Midbrain (tissue), 1 donor: ENCODE measurements at places on chromosomes 12 and 14.

DNA sequence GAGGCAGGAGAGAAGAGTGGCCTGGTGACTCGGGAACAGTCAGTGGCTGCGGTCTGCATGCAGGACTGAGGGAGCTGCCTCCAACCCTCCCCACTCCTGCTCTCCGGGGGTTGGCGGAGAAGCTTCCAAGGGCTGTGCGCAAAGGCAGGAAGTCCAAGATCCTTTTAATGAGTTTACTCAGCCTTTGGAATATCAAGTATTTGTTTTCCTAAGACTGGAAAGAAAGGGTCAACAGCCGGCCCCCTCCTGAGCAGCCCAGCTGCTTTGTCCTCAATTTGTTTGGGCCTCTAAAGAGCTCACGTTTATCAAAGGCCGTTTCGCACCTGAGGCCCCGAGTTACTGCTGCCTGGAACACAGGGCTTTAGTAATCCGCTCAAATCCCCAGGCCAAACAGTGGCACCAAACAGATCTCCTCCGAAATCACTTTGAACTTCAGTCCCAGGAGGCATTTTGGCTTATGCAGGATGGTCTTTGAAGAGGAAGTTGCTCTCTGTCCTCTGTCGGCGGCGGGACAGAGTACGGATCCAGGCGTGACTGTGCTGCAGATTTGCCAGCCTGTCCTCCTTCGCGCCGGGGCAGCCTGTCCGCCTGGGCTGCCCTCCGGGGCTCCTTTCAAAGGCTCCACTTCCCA, 117.2 kb upstream of the FZD10 start:
- DNase-seq: no peak

DNA sequence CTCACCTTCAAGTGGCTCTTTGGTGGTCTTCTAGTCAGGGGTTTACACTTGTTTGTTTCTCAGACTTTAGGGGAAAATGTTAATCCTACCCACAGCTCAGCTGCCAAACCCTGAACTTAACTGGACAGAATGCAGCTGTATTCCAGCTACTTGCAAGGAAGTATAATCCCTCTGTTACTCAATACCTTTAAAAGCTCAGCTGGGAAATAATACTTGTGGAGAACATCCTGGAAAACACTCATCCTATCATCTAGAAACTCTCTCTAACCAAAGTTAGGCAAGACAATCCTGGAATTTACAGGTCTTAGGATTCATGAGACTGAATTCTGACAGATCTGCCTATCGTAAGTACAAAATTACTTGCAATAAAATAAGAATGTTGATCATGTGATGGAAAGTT, 404.1 kb downstream of the ADAMTS20 start:
- DNase-seq: no peak

GRCh38 chr12:110245369-110245772, 35.7 kb upstream of the ATP2A2 start:
- DNase-seq: no peak

DNA sequence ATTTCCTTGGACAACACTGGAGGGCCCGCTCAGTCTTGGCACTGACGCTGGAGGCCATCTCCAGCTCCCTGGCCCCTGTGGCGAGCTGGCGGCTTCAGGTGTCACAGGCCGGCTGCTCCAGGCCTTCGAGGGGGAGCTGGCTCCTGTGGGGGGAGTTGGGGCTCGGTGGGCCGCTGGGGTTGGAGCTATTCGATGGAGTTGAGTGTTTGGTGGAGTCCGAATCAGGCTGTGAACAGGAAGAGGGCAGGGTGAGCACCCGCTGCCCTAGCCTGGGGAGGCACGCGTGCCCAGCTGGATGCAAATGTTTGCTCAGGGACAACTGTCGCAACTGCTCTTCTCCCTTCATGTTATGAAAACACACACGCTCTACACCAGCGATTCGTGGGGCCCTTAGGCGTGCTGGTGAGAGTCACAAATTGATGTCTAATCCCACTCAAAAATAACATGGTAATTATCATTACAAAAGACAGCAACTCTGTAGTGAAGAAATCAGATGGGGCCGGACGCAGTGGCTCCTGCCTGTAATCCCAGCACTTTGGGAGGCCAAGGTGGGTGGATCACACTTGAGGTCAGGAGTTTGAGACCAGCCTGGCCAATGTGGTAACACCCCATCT, 11.3 kb downstream of the AMN start:
- no peak for DNase-seq

DNA sequence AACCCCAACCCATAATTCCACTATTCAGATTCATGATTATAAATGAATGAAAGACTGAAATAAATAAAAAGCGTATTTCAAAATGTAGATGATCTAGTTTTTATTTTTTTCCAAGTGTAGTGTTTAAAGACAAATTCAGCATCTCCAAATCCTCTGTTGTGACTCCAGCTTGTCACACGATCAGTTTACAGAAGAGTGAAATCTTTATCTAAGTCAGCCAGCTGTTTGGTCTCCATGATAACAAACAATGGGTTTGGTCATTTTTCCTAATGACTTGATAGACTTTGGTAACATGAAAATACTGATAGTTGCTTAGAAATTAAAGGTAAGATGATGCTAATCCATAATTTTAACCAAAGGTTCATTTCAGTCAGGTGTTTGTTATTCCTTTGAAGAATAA, 114.5 kb upstream of the RASSF8 start:
- DNase-seq: no peak

GRCh38 chr12:98416845-98417244, 98.5 kb upstream of the TMPO start:
- DNase-seq: no peak

DNA sequence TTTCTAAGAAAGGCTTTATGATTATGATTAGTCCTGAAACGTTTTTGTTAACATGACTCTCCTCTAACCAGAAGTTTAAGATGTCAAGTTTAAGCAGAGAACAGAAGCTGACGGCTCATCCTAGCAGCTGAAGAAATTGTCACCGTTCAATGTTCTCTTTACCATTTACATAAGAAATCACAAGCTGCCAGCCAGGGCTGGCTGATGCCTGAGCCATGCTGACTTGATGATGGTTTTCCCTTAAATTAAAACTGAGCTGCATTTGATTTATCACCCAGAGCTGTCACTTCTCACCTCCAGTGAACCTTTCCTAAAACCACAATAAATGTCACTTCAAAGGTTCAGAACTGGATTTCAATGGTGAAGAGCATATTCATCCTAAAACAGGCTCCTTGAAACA, 153.6 kb downstream of the KTN1 start:
- no peak for DNase-seq

DNA sequence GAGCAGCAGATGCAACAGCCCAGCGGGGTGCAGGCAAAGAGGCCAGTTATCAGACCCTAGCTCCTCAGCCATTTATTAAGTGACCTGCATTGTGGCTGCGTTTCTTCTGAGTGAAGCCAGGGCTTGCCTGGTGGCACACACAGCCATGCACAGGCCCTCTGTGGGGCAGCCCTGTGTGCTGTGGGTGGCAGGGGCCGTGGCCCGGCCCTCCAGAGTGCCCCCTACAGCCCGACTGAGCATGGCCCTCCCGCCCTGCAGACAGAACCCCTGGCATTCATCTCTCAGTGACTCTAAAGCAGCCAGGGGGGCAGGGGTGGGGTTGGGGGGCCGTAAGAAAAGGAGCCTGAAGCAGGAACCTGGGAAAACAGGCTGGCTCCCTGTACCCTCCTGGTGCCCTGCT, 226.0 kb upstream of the PWP1 start:
- DNase-seq: no peak

DNA sequence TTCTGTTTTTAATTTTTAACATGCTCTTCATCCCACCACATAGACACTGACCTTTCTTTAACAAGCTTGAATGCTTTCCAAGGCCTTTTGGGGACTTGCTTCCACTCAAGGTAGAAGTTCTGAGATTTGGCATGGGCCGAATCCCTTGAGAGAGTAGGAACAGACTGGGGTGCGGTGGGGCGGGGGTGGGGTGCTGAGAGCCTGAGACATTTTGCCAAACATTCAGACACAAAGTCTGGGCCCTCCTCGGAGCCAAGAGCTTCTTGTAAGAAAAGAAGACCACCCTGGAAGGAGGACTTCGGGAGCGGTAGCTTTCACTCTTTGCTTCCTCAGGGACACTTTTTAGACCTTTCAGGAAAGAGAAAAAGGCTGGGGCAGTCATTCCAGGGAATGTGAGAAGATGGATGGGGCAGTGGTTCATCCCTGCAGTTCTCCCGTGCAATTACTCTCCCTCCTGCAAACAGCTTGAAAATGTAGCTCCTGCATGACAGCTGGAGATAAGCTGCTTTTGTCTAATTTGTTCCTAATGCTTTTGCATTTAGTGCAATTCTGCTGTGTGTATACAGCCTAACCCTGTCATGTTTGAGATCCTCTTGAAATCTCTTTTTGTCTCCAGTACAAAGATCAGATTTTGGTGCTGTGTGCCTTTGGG, 16.3 kb upstream of the MYO1H start:
- no peak for DNase-seq

DNA sequence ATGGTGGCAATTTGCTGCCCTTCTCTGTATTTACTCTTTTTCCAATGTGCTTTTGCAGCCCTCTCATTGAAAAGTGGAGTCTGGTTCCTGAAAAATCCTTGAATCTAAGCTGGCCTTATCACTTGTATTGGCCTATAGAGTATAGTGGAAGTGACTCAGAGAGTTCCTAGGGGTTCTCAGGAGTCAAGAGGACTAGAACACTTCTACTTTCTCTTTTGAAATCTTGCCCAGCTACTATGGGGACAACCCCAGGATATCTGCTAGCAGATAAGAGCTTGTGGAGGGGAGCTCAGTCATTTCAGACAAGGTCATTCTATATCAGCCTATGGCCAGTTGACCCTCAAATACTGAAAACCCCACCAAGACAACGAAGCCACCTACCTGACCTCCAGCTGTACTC, 26.7 kb upstream of the WSCD2 start:
- DNase-seq: no peak

DNA sequence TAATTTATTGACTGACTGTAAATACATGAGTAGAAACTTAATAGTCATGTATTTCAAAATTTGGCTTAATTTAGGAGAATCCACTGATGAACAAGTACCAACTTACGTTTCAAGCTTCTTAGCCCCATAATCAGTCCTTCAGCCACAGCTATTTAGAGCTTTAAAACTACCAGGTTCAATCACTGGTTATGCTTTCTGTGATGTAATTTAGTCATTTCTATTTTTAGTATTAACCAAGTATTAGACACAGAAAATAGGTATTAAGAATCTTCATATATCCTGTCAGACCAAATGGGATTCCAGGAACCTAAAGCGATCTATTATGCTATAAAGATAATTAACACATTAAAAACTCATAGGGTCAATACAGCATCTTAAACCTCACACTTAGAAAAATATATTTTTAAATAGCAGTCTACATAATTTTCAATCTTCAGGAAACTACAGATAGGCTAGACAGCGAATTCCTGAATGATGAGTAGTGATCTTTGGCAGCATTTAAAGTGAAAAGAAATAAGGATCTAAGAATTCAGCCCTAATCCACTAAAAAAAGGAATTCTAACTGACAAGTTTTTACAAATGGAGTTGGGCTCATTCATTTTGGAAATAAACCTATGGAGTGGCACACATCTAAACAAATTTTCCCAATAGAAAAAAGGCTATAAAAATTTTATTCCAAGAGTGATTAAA, 51.5 kb downstream of the ZC3H14 start:
- DNase-seq: no peak

GRCh38 chr12:49296034-49296835, 1.3 kb downstream of the PRPH start:
- no peak for DNase-seq

DNA sequence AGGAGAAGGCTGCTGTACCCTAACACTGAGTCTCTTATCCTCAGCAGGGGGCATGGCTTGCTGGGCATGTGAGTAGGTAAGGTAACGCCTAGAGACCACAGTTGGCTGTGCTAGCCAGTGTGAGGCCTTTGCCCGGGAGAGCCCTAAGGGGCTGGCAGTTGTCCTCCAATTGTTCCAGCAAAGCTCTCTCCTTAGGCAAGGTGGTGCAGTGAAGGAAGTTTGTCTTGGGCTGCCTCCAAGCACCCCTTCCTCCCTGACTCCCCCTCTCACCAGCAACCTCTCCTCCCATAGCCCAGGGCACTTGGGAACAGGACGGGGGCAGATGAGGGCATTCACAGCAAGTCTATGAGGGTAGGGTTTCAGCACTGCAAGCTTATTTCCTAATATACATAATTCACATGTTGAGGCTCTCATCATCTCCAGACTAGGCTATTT, 23.0 kb downstream of the LACRT start:
- no peak for DNase-seq

DNA sequence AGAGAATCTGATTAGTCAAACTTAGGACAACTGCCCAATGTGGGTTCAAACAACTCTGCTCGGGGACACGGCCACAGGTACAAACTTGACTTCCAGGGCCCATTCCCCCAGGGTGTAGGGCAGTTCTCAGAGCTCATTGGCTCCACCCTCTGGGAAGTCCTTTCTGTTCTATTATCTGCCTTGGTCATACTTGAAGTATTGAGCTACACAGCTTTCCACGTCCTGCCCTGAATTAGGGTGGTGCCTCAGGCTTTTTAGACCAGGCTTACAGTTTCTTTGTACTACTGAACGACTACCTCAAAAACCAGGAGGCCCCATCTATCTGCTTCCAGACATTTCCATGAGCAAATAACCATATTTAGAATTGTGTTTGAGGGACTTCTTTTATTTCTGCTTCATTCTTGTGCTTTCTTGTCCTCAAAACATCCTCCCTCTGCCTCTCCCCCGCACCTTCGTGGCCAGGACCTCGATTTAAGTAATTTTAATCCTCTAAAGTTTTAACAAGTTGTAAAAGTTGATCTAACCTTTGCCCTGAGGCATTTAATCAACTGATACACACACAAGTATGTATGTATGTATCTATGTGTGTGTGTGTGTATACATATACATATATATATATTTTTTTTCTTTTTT, 281.7 kb upstream of the AMIGO2 start:
- DNase-seq: no peak

- DNase-seq: no peak
Observed at GRCh38 chr14:87149583-87150354, 843.2 kb downstream of the GALC start.

DNA sequence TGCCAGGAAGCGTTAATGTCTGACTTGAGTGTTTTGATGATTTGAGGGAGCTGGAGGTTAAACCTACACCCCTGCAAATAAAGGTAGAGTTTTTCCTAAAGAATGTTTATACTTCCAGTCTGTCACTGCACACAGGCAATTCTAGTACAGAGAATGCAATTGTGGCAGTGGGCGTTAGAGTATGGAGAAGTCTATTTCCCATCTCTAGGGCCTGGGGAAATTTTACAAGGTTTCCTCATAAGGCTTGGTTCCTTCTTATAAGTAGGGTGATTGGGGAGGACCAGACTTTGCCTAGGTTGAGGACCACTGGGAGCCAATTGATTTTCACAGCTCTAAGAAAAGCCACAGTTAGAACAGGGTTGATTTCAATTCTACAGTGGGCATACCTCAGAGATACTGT, 44.3 kb downstream of the IFNG start:
- no peak for DNase-seq

- DNase-seq: peak; percentile 68
Observed at GRCh38 chr12:1606021-1606622, 11.7 kb upstream of the FBXL14 start.

DNA sequence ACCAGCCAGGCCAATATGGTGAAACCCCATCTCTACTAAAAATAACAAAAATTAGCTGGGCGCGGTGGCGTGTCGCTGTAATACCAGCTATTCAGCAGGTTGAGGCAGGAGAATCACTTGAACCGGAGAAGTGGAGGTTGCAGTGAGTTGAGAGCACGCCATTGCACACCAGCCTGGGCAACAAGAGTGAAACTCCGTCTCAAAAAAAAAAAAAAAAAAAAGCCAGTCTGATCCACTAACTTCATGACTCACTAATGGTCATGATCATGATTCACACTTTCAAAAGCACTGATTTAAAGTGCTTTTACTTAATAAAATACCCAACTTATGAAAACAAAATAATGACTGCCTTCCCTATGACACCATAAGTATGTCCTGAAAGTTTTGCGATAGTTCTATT, 38.4 kb upstream of the CPM start:
- no peak for DNase-seq
